ENCODE measurements at places on chromosomes 4 and X. TPM values are rescaled to one million over a fixed set of nuclear protein-coding genes. Genes with fewer than 3 reads are reported as not detected.

Gene NEXMIF
- total RNA-seq: 0.55 TPM

Gene MAOA
- not detected for total RNA-seq

Gene GYG2
- total RNA-seq: not detected

Gene SOD3
- not detected for total RNA-seq

DNA sequence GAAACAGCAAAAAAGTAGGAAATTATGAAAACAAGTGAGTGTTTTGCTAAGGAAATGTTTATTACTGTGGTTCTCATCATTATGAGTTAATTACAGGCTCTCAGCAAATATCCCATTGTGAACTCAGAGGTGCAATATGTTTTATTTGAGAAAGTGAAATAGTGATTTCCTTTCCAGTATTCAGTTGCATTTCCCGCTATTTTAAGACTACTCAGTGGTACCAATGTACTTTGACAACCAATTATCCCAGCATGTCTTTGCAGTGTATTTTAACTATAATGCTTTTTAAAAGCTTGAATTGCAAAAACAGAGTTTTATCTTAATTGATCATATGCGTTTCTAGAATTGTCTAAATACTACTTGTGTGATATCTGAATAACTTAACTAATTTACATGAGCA is 383.8 kb upstream of the TENM3 start:
- no peaks in the 10 kb centered on the region for H3K4me1 ChIP-seq
- DNase-seq: no peak
- no peak overlapping the region for H3K4me3 ChIP-seq

DNA sequence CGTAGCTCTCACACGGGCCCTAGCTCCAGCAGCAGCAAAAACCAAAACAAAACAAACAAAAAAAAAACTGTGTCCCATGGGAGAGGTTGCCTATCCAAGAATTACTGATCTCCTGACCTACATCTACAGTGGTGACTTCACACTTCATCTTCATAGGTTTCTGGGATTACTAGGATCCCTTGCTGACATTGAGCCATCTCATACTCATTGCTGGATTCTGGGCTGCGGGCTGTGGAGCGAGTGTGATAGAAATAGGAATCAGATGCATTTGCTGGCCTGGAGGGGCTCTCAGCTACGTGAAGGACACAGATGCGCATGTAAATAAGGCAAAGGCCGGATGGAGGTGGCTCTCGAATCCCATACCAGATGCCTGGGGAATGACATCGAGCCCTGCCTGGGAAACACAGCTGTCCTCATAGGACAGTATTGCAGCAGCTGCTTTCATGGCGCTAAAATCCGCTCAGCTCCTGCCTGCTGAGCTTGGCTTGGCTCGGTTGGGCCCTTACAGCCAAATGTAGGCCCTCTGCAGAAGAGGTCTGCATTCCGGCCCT is 41.7 kb downstream of the CNGA2 start:
- no peak overlapping the region for H3K27ac ChIP-seq
- H3K27me3 ChIP-seq: no peaks in the 10 kb centered on the region
- H3K4me1 ChIP-seq: no peaks in the 10 kb centered on the region
- H3K4me3 ChIP-seq: no peak overlapping the region

- H3K27me3 ChIP-seq: no peaks in the 10 kb centered on the region
- no peaks in the 10 kb centered on the region for H3K4me1 ChIP-seq
- H3K27ac ChIP-seq: no peak overlapping the region
- H3K4me3 ChIP-seq: no peak overlapping the region
- no peak for DNase-seq
Observed at GRCh38 chr4:179625406-179625805, 2183.2 kb upstream of the AGA start.

- H3K36me3 ChIP-seq: no peaks in the 10 kb centered on the region
- no peak for DNase-seq
- no peak overlapping the region for H3K27ac ChIP-seq
- H3K27me3 ChIP-seq: peaks cover 9% of the 10 kb centered on the region
Observed at GRCh38 chrX:153686711-153687110, 1.0 kb upstream of the SLC6A8 start.

GRCh38 chrX:40849906-40850823 is 114.8 kb upstream of the MED14 start:
- no peaks in the 10 kb centered on the region for H3K27me3 ChIP-seq
- H3K4me3 ChIP-seq: no peak overlapping the region
- H3K4me1 ChIP-seq: peaks cover 5% of the 10 kb centered on the region

DNA sequence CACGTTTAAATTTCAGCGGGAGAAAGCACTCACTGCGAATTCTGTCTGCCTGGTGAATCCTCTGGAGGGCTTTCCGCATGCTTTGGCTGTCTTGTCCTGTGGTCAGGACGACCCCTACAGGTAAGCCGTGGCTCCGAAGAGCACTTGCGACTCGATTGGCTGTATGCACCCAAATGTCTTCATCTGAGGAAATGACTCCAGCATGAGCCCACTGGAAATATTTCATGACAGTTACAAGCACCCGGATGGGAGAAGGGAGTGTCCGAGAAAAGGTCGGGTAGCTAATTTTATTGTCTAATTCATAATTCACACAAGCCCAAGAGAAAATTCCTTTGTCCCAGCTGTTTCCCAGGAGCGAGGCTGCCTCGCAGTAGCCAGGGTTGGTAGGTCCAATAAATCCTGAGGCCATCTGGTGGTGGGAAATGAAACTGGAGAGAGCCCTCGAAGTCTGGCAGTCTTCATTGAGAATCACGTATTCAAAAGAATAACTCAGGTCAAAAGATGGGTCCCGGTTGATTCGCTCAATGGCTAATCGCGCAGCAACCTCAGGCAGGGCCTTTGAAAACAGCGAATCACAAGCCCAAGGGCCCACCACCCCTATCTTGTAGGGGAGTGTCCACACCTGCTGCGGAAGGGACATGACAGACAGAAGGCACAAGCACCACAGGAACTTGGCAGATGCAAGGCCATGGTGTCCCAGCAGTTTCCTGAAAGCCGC is 6.6 kb downstream of the GUCY2F start:
- no peaks in the 10 kb centered on the region for H3K27me3 ChIP-seq
- no peak overlapping the region for H3K27ac ChIP-seq
- DNase-seq: no peak
- no peaks in the 10 kb centered on the region for H3K4me1 ChIP-seq
- no peaks in the 10 kb centered on the region for H3K36me3 ChIP-seq
- H3K4me3 ChIP-seq: no peak overlapping the region

DNA sequence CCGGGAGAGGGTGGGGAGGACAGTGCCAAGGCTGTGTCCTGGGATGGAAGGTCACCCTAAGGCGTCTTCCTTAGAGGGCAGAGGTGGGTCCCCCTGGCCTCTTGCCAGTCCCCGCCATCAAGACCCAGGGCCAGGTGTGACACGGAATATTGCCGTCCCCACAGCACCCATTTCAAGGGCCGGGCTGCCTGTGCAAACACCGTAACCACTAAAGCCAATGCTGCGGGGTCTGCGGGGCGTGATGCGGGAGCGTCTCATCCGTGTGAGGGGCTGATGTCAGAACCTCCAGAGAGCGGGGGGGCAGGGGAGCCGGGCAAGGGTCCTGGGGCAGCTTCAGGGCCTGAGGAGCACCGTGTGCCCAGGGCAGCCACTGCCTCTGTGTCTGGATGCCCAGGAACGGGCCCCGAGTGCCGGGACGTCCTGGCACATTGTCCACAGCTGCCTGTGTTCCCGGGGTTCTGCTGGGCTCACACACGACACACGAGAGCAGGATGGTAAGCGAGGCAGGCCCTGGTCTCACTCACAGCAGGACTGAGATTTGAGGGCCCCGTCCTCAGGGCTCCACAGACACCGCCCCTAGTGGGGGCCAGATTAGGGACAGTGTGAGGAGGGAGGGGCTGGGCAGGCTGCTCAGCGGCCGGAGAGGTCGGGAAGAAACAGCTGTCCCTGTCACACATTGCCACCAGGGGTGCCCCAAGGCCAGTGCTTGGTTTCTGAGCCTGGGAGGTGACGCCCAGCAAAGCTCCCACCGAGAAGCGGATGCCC is 29.2 kb downstream of the NKX1-1 start:
- H3K27ac ChIP-seq: no peak overlapping the region
- no peaks in the 10 kb centered on the region for H3K36me3 ChIP-seq
- H3K4me1 ChIP-seq: no peaks in the 10 kb centered on the region
- DNase-seq: no peak

DNA sequence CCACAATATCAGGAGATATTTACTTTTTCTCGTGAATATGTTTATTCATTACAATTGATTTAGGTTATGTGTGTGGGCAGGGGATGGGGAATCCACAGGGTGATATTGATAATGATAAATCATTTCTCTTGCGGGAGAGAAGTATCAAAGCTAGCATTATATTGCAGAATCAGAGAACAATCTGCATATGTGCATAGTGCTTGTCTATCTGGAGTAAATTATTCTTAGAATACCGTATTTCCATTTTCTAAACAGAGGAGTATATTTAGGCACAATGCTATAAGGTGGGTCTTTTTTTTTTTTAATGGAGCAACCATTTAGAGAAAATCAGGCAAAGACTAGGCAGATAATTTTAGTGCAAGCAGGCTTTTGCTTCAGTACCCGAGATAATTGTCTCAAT is 166.0 kb upstream of the ARX start:
- H3K27ac ChIP-seq: no peak overlapping the region
- H3K27me3 ChIP-seq: peaks cover 5% of the 10 kb centered on the region
- no peaks in the 10 kb centered on the region for H3K36me3 ChIP-seq
- no peak for DNase-seq
